HCT116 (cell line): ENCODE measurements at places on chromosomes 7 and 10. TPM values are rescaled to one million over a fixed set of nuclear protein-coding genes. Genes with fewer than 3 reads are reported as not detected.

Gene ADAMTS14
- 13.2 TPM for total RNA-seq

Gene PRPS1L1
- total RNA-seq = not detected

GRCh38 chr10:109933984-109934565 lies 10.8 kb upstream of the XPNPEP1 start:
- no peak for DNase-seq

Gene SPDYE11
- total RNA-seq = not detected

Gene DRGX
- total RNA-seq = not detected

DNA sequence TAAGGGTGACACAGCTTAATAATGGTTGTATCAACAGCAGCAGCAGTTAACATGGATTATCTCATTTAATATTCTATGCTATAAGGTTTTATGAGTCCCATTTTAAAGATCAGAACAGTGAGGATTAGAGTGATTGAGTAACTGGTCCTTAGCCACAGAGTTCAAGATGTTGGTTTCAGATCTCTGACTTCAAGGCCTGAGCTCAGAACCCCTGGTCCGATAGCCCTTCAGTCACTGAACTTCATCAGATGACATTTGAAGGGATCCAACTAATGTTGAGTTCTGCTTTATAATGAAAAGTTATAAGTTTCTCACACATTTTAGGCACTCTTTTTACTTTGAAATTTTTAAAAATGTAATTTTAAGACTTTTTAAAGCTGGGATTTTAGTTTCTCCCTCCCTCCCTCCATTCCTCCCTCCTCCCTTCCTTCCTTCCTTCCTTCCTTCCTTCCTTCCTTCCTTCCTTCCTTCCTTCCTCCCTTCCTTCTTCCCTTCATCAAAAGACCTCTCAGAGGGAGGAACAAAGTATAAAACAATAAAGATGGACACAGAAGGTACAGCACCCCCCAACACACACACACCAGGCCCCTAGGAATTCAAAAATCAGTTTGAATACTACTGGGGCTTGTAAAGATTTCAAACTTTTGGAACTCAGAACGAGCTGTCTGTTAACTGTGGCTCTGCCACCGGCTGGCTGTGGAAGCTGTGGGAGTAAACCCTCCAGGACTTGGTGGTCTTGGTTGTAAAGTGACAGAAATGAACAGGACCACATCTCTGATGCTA lies 206.9 kb upstream of the AGK start:
- no peak for DNase-seq

GRCh38 chr7:48563334-48563733 lies 361.0 kb upstream of the CDC14C start:
- DNase-seq = no peak

- DNase-seq = no peak
These were observed 102.7 kb downstream of the COL28A1 start for GRCh38 chr7:7432979-7433378.

Gene NODAL
- 0.30 TPM for total RNA-seq

DNA sequence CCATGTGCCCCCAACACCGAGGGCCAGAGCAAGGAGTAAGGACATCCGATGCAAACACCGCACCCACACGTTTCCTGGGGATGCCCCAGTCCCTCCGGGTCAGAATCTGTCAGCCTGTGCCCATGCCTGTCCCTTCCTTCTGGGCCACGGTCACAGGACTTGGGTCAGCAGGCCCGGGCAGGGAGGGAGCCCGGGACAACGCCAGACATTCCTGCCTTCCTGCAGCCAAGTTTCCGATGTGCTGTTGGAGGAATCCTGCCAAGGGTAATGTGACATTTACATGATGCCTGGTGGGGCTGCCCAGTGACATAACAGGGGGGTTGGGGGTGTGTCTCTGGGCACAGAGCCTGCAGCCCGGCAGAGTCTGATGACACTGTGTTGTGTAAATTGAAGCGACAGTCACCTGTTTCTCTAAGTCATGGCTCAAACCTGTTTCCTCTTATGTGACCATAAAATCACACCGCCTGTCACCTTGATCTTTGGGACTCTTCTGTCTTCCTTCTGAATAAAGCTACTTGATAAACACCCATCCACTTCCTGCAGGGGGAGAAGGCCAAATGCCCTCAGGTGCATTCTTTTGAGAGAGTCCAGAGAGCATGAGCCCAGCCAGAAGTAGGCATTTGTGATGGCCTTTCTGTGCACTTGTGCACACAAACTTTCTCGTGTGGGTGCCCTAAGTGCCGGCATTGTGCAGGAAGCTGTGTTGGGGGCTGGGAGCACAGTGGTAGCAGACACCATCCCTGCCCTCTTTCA lies 175.3 kb upstream of the RHEB start:
- DNase-seq = no peak

- no peak for DNase-seq
These were observed 24.9 kb upstream of the CACNA2D1 start for GRCh38 chr7:82468435-82468834.

Gene ASB10
- not detected for total RNA-seq
